ENCODE measurements at places on chromosomes 1 and 21.

- no peak for DNase-seq
These were observed 40.0 kb downstream of the RCAN1 start for GRCh38 chr21:34574601-34575529.

- DNase-seq = no peak
These were observed 10.9 kb downstream of the TAGLN2 start for GRCh38 chr1:159914252-159915018.

DNA sequence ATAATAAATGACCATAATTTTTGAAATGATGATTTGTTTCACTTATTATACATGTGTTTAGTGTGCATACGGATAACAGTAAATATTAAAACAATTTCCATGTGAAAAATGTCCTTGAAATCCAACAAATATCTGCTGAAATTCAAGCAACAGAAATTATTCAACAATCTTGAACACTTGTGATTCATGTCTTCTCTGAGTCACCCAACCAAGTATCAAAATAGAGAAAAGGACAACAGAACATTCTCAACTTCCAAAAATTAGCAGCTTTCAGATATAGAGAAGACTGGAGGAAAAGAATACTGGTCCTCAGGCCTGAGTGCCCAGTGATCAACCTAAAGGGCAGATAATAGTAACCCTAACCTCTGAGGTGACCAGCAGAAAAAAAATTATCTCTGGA is 90.8 kb downstream of the VAV3 start:
- peak; percentile 16 for DNase-seq

DNA sequence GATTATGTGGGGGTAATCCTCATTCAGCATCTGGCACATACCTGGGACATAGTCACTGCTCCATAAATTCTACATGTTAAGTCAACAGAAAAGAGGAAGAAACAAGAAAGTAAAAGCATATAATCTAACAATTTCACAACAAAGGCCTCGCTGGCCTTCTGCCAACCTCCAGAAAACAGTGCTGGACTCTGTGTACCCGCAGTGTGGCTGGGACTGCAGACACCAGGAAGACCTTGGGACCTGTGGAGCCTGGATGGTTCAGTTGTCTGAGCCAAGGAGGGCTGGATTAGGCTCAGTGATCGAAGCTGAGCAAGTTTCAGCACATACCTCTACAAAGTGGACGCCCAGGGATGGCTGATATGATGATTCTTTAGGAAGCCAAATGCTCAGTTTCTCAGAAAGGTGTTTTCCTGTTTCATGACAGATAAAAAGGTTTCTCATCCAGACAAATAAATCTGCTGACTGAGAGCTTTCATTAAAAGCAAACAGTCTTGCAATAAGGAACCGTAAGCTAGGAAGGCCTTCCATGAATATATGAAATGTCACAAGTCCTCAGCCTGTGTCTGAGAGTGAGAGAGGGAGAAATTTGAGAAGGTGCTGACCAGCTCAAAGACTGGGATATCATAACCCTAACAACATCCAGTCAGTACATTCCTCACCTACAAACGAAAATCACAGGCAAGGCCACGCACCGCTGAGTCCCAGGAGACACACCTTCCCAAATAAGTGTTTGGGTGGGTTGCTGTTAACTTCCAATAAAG is 48.4 kb downstream of the CAPZB start:
- DNase-seq = no peak

DNA sequence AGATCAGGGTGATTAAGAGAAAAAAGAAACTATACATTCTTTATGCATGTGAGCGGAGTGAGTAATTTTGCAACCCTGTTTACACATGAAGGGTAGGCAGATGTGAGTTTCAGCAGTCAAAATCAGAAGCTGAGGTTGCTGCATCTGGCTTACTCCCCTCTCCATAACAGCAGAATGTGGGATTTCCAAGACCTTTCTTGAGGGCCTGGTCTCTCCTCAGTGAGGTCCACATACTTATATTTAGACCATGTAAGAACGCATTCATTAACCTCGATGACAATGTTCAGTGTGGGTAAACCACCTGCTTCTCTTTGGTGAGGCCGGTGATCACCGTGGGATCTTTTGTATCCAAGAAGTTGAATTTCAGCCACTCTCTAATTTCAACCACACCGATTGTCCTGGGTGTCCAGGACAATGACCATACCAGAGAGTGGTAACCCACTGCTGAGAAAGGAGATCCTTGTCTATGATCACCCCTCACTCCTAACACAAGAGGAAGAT is 18.7 kb upstream of the RAP1A start:
- no peak for DNase-seq

DNA sequence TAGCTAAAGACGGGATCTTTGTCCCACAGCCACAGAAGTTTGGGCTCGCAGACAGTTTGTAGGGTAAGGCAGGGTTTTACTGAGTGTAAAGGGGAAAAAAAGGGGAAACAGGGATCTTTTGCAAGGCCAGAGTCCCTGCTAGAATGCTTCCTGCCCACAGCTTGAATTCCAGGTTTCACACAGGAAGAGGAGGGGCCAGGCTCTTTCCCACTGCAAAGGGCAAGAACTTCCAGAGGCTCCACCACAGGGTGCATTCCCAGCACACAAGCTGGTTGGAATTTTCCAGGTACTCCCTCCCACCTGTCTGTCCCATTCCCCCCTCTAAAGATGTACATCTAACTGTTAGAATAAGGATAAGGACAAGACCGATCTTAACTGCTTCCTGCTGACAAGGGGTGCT is 1126.9 kb downstream of the KCNT2 start:
- DNase-seq = no peak

DNA sequence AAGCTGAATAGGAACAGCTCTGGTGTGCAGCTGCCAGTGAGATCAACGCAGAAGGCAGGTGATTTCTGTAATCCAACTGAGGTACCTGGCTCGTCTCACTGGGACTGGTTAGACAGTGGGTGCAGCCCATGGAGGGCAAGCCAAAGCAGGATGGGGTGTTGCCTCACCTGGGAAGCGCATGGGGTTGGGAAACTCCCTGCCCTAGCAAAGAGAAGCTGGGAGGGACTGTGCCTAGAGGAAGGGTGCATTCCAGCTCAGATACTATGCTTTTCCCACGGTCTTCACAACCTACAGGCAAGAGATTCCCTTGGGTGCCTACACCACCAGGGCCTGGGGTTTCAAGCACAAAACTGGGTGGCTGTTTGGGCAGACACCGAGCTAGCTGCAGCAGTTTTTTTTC is 183.2 kb downstream of the DNM3 start:
- peak; percentile 11 for DNase-seq

GRCh38 chr1:184739796-184740195 is 14.9 kb downstream of the EDEM3 start:
- no peak for DNase-seq

DNA sequence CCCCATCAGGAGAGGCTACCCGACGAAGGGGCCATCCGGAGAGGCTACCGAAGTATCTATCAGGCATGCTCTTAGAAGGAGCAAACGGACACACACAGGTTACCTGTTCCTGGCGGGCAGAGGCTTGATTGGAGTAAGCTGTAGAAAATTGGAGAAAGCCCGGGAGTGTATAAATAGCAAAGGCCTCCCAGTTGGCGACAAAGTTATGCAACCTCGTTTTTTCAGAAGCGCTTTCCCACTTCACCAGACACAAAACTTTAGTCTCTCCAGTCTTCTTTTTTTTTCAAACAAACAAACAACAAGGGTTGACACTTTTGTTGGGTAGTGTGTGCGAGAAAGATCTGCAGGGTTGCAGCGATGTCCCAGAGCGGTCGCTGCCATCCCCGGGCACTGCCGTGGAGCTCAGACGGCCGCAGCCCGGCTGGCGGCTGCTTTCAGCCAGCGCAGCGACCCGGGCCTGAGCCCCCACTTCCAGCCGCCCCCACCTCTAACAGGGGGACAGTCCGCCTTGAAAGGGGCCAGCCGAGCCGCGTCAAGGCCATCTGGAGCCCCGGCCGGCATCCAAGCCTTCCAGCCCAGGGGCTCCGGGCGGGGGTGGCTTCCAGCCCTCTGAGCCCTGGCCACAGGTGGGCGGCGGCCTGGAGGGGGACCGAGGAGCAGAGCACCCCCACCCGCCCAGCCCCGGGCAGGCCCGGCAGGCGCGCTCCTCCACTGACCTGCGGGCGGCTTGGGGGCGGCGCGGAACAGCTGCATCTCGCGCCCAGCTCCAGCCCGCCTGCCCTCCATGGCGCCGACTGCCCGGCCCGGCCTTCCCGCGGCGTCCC is 616 bp downstream of the MCOLN3 start:
- peak; percentile 64 for DNase-seq

DNA sequence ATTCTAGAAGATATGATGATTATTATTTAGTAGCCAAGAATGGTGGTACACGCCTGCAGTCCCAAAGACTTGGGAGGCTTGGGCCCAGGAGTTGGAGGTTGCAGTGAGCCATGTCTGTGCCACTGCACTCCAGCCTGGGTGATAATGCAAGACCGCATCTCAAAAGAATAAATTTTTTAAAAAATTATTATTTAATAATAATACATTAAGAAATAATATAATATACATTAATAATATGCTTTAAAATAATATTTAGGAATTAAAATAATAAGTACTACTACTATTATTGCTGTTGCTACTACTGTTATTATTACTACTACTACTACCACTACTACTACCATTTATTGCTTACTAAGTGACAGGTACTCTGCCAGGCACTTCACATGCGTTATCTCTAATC is 27.2 kb downstream of the CCDC30 start:
- no peak for DNase-seq

GRCh38 chr1:41249319-41249718 is 7.2 kb upstream of the SCMH1 start:
- no peak for DNase-seq

GRCh38 chr1:37325509-37326437 is 148.6 kb upstream of the ZC3H12A start:
- DNase-seq = no peak

- DNase-seq = no peak
These were observed 3.0 kb downstream of the ALX3 start for GRCh38 chr1:110067479-110067892.

DNA sequence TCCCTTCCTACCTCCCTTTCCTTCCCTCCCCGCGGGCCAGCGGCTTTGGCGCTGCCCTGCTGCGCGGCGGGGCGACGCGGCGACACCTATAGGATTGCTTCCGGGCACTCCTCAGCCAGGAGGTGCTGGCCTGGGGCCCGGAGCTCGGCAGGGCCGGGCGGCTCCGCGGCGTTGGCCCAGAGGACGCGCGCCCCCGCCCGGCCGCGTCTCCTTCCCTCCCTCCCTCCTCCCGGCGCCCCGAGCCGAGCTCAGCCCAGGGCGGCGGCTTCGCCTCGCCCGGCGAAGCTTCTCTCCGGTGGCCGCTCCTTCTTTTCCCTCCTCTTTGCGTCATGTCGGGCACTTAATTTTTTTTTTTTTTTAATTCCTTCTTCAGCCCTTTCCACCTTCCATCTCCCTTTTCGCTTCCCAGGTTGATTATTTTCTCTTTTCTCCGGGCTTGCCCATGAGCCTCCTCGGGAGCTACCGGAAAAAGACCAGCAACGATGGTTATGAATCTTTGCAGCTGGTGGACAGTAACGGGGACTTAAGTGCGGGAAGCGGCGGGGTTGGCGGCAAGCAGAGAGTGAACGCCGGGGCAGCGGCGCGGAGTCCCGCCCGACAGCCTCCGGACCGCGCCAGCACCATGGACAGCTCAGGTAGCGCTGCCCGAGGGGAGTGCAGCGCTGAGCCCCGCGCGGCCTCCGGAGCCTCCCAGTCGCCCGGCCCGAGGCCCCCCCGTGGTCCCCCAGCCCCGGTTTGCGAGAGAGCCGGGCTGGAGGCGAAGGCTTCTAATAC is at the start of gene DNAJC6:
Gene DNAJC6, plus strand, starts transcription at position 240 of the 774 bp plus-strand sequence. Its CDS starts 203 bp downstream, at position 443.
- DNase-seq = peak; percentile 84

- no peak for DNase-seq
These were observed 23.8 kb upstream of the SLC22A15 start for GRCh38 chr1:115952547-115952946.

- no peak for DNase-seq
These were observed 156.3 kb downstream of the DHRS3 start for GRCh38 chr1:12461754-12462153.

GRCh38 chr1:201085902-201086735 is 26.1 kb downstream of the CACNA1S start:
- DNase-seq = peak; percentile 54

DNA sequence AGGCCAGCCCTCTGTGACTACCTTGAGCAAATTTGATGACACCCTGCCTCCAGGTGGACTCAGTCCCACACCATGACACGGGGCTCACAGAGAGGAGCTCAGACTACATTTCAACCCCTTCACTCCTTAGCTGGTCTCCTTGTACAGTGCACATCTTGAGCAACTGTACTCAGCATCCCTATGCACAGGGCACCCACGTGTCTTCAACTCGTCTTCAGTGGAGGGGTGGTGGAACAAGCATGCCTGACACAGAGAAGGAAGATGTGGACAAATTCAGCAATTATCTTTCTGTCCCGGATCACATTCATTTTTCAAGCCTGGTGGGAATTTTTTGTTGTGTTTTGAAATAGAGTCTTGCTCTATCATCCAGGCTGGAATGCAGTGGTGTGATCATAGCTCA is 213.7 kb downstream of the KAZN start:
- DNase-seq = no peak

DNA sequence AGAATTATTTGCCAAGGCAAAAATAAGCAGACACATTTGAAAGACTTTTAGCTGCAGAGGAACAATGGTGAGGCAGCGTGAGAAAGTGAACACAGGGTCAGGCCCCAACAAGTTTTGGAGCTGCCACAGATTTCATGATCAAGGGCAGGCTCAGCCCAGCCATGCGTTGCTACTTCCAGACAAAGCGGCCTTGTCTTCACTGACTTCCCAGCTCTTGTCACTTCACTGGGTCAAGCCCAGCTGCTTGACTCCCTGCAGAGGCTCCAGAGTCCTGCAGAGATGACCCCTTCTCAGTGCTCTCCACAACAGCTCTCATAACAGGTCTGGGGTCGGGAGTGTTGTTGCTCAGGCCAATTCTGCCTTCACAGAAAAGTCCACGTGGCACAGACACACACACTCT is 35.8 kb downstream of the HHAT start:
- no peak for DNase-seq

GRCh38 chr1:41261926-41262618 is 20.0 kb upstream of the SCMH1 start:
- DNase-seq = no peak

GRCh38 chr21:42973309-42973990 is 912 bp upstream of the PKNOX1 start:
- DNase-seq = no peak

DNA sequence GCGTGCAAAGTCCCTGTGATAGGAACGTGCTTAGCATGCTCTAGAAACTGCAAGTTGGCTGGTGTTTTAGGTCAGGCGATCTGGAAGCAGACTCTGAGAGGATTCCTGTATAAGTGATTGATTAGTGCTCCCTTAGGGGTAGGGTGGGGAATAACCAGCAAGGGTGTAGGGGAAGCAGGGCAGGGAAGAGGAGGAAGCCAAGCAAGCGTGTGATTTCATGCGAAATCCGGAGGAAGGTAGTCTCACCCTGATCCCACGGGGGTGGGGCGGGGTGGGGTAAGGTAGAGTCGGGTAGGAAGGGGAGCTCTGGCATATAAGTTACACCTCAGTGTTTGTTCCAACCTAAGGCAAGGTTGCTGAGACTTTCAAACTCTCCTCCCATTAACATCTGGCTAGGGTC is 24.9 kb upstream of the CTPS1 start:
- no peak for DNase-seq

DNA sequence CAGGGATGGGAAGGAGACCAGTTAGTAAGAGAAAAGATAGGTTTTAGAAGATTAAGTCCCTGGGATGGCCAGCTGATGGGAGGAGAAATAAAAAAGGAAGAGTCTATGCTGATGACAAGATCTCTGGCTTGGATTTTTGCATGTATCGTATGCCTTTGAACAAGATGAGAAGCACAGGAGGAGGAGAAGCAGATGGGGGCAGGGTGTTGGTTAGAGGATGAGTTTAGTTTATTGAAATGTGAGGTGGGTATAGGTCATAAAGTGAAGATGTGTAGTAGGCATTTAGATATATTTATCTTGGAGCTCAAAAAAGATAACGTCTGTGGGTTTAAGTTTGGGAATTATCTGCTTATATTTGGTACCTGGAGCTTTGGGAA is 1.4 kb downstream of the TIPRL start:
- DNase-seq = no peak

All from Daoy (cell line).